ENCODE measurements at places on chromosomes 1 and 21.

- DNase-seq, result no peak
Measured at GRCh38 chr1:236338096-236338495, 56.0 kb upstream of the EDARADD start.

DNA sequence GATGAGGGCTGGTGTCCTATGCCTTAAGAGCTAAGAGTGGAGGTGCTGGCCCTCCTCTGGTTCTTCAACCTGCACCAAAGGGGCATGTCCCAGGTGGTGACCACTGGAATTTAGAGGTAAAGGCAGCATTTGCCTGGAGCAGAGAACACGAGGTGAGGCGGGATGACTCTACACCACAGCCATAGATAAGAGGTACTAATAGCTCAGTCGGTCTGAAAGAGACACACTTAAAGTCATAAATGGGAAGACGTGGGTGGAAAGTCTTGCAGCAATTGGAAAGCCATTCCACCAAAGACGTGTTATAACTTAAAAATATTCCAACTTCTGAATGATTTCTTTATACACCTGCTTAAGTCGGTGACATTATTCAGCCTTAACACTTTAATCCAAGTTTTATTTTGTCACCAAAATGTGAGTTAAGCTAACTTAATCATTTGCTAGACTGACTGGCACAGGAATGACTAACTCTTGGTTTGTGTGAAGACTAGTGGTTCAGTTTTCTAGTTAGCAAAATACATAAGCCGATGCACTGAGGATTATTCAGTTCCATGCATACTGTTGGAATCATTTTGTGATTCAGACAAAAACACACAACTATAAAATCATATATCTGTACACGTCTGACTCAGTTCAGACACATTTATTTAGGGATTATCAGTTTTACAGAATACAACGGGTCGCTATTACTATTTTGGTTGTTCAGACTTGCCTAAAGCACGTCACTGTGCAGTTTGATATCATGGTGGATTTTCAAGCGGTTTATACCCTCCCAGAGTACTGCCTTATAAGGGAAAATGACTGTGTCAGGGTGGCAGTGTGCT lies 4.6 kb upstream of the ETS2 start:
- DNase-seq, result no peak

DNA sequence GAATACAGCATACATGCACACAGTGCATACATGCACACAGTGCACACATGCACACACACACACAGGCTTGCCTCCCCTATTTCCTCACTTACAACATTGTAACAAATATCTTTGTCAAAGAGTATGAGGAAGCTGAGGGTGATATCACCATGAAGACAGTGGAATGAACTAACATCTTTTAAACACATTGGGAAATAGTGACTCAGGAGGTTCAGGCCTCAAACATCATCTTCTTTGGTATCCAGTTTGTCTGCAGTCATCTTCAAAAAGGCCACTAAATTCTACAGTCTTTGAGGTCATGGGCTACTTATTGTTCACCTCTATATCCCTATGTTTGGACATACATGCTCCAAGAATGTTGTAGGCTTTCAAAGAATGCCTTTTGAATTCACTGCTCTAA lies 2.1 kb upstream of the LCE2B start:
- DNase-seq, result no peak

DNA sequence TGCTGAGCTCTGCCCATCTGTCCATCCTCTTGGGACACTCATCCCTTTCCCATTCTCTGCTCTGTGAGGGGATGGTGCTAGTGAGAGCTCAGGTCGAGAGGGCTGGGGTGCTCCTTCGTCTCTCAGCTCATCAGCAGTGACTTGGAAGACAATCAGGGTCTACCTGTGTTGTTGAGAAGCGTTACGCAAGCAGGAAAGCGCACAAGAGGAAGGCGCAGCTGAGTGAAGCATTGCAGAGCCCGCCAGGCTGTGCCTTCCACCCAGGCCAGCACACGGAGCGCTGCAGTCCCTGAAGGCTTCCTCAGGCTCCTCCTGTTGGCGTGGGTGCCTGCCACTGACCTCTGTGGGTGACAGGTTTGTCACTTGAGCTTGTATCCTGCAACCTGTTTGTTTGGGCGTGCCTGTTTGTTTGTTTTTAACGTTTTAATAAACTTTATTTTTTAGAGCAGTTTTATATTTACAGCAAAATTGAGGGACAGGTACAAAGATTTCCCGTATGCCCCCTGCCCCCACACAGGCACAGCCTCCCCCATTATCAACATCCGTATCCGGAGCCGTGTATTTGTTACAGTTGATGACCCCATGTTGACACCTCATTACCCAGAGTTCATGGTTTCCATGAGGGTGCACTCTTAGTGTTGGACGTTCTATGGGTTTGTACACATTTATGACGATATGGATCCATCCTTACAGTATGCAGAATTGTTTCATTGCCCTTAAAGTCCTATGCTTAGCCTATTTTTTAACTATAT lies 36.7 kb downstream of the ADARB1 start:
- no peak for DNase-seq

DNA sequence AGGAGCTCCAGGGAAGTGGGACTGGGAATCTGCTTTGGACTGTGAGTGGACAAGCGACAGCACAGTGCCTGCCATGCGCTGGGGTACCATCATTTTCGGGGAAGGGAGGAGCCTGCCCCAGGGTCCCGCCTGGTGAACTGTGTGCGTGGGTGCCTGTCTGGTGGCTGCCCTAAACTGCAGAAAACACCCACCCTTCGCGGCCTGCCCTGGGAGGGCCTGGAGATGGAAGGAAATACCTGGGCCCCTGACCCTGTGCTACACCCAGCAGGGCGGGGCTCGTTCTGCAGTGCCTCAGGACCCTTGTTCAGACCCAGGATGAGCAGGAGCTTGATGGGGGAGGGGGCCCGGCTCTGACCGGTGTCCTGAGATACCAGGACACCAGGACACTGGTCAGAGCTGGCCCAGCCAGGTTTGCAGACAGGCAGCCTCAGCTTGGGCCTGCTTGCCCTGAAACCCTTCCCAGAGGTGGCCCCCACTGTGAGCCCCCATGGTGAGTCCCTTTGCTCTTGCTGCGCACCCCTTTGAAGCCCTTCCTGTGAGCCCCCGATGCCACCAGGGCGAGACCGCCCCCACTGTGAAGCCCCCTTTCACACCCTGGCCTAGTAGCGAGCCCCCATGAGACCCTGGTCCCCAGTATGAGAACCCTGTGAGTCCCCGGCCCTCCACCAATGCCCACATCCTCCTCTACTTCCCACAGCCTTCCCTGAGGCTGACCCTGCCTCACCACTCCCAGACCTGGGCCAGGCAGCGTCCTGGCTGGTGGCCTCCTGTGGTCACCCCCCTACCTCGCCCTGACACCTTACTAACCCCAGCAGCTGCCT lies 2.6 kb downstream of the GJC2 start:
- DNase-seq, result no peak

- no peak for DNase-seq
Measured at GRCh38 chr1:76925825-76926224, 58.5 kb downstream of the ST6GALNAC5 start.

GRCh38 chr1:18882486-18882885 lies 19.9 kb downstream of the ALDH4A1 start:
- no peak for DNase-seq

DNA sequence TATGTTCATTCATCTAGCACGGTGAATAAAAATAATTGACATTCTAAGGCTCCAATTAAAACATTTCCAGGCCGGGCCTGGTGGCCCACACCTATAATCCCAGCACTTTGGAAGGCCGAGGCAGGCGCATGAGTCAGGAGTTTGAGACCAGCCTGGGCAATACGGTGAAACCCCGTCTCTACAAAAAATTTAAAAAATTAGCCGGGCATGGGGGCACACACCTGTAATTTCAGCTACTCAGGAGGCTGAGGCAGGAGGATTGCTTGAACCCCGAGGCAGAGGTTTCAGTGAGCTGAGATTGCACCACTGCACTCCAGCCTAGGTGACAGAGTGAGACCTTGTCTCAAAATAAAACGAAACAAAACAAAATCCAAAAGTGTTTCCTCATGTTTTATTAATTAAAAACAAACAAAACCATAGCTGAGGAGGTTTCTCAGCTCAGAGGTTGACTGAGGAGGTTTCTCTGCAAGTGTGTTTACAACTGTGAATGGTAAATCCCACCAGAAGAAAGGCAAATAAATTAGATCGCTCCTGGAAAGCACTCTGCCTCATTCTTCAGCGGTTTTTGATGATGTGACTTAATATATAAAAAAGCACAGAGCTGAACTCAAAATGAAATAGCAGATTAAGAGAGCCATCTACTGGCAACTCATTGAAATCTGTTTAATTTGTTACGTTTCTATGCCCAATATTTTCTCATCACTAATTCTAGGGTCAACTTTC lies 37.7 kb upstream of the ATG4C start:
- no peak for DNase-seq

DNA sequence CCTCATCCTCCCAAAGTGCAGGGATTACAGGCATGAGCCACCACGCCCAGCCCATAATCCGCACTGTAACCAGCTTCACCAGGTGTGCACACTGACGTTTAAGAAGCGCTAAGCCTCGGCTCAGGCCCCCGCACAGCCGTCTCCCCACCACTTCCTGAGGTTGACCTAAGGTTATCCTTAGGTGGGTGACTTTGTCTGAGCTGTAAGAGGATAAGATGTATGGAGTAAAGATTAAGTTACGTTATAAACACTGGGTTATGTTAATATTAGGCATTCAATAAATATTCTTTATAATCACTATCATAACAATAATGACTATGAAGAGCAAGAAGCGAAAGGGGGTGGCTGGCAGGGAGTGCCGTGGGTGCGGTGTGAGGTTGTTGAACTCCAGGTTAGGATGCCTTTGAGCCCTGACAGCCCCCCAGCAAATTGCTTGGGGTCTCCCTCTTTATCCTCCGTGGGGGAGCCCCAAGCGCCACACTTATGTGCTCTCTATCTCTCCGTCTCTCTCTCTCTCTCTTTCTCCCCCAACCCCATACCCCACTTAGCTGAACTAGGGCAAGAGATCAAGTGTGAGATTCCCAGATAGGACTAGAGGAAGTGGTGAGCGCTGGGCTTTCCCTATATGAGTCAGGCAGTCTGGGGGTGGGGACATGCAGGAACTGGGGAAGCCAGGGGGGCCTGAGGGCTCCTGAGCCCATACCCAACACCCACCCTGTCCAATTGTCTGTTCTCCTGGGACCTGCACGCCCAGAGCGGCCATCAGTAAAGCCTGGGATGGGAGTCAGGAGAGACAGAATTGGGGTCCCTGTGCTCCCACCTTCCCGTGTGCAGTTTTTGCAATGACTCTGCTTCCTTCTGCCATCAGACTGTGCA lies 7.6 kb downstream of the EFHD2 start:
- no peak for DNase-seq

GRCh38 chr1:41751804-41752513 lies 166.8 kb downstream of the HIVEP3 start:
- no peak for DNase-seq

DNA sequence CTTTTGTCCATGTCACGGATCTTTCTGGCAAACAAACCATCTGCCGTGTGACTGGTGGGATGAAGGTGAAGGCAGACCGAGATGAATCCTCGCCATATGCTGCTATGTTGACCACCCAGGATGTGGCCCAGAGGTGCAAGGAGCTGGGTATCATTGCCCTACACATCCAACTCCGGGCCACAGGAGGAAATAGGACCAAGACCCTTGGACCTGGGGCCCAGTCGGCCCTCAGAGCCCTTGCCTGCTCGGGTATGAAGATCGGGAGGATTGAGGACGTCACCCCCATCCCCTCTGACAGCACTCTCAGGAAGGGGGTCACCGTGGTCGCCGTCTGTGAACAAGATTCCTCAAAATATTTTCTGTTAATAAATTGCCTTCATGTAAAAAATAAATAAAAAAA lies 35.9 kb upstream of the NBL1 start:
- no peak for DNase-seq

DNA sequence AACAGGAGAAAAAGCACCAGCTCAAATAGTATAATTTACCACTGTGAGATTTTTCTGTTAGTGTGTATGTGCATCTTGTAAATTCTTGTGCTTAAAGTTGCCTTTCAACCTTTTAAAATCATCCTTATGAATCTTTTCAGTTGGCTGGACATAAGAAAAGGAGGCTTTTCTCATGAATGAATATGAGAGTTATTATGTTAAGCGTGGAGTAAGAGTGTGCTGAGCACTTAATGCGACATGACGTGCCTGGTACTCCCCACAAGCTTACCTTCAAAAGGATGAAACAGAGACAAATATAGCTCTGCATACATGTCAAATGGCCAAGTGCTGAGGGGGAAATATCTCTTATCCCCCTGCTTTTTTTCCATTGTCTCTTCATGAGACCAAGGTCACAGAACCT lies 85.3 kb upstream of the ADGRL2 start:
- no peak for DNase-seq

DNA sequence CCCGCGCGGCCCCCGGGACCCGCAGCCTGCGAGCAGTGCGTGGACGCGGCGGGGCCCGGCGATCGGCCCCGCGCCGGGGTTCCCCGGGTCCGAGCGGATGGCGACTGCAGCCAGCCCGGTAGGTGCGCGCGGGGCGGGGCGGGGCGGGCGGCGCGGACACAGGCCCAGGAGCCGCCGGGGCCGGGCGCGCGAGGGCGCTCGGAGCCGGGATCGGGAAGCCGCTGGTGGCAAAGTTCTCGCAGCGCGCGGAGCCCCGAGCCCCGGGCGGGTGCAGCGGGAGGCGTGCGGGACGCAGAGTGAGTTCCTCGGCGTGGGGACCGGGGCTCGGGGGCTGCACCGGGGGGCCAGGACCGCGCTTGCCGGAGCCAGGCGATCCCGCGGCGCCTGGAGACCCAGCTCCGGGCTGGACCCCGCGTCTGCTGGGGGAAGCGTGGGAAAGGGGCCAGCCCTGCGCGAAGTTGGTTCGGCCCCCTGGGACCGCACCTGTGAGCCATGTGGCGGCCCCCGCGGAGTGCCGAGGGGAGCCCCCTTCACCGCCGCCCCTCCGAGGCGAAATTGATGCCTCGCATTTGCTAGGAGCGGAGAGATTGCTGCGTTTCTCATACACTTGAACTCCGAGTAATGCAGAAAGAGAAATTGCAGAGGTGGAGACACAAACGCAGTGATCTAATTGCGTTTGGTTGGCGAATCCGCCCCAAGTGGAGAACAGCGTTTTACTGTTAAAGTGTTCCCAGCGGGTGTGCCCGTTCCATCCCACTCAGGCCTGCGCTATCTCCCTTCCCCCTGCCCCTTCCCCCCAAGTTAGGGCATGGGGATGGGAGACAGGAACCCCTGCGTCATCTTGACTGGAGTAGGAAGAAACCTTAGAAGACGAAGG lies 228.9 kb upstream of the TMEM51 start:
- DNase-seq, result no peak

GRCh38 chr1:68516066-68516465 lies 19.2 kb upstream of the DEPDC1 start:
- no peak for DNase-seq

- no peak for DNase-seq
Measured at GRCh38 chr1:12447849-12448312, 170.1 kb downstream of the DHRS3 start.

- DNase-seq, result peak; percentile 49
Measured at GRCh38 chr1:16013220-16013907, 4.5 kb downstream of the HSPB7 start.
